ENCODE measurements at places on chromosomes 2 and 18. TPM values are rescaled to one million over a fixed set of nuclear protein-coding genes. Genes with fewer than 3 reads are reported as not detected.

- peaks cover 29% of the 10 kb centered on the region for H3K4me1 ChIP-seq
- H3K27ac ChIP-seq = no peak overlapping the region
- no peaks in the 10 kb centered on the region for H3K27me3 ChIP-seq
- no peak for DNase-seq
Observed at GRCh38 chr2:71496156-71496770, 42.9 kb downstream of the DYSF start.

- no peak overlapping the region for H3K27ac ChIP-seq
- H3K4me1 ChIP-seq = no peaks in the 10 kb centered on the region
- peaks cover 13% of the 10 kb centered on the region for H3K36me3 ChIP-seq
- no peaks in the 10 kb centered on the region for H3K27me3 ChIP-seq
Observed at GRCh38 chr2:161228511-161229240, 68.4 kb downstream of the TANK start.

- H3K4me3 ChIP-seq = no peak overlapping the region
- no peaks in the 10 kb centered on the region for H3K36me3 ChIP-seq
- no peak for DNase-seq
- no peak overlapping the region for H3K27ac ChIP-seq
- H3K27me3 ChIP-seq = no peaks in the 10 kb centered on the region
Observed at GRCh38 chr2:149622343-149622742, 34.8 kb upstream of the MMADHC start.

SCN7A gene
- total RNA-seq = 0.36 TPM

DNA sequence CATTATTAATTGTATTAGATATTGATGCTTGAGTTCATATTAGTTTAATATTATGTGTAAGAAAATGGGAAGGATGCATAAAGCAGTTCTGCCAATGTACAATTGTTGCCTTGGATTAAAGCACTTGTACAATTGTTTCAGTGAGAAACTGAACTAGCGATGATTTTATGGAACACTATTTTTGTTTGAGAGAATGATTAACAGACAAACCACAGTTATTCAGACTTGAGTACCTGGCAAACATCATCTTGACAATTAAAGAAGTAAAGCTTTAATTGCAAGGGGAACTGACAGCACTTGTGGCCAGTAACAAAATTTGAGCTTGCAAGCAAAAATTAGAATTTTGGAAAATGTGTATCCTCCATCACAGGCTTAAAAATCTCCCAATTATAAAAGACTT lies 214.3 kb downstream of the RIT2 start:
- no peaks in the 10 kb centered on the region for H3K4me1 ChIP-seq
- H3K4me3 ChIP-seq = no peak overlapping the region
- DNase-seq = no peak
- H3K27ac ChIP-seq = no peak overlapping the region
- no peaks in the 10 kb centered on the region for H3K36me3 ChIP-seq

CKAP2L gene
- total RNA-seq = 2.1 TPM

ZFP36L2 gene
- 49.5 TPM for total RNA-seq

IL36RN gene
- total RNA-seq = 0.14 TPM

DNA sequence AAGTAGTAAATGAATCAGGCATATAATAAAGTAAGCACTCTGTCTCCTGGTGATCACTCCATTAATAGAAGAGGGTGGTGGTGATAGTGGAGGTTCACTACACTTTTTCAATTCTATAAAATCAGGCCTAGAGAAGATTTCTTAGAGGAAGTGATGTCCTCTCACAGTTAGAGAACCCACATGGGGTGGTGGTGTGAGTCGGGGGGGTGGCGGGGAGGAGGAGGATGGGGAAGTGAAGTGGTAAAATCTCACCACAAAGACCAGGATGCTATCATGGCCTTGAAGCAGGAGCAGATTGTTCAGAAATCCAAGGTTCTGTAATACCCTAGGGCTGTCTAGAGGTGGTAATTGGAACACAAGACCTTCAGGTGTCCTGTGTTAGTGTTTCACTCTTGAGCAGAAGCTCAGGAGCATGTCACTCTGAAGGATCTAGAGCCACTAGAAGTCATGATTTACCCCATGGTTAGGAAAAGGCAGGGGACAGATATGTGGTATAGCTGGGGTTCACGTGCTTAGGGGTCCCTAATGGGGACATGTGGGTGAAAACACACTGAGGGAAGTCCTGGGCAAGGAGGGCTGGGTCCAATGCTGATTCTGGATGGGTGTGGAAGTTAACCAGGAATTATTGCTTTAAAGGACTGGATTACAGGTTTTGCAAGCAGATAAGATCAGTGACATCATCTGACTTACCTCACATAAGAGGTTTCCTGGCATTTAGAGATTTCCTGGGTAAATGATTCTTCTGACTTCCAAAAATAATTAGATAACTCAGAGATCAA lies 31.0 kb downstream of the RNF125 start:
- no peak overlapping the region for H3K4me3 ChIP-seq
- no peaks in the 10 kb centered on the region for H3K4me1 ChIP-seq

DNA sequence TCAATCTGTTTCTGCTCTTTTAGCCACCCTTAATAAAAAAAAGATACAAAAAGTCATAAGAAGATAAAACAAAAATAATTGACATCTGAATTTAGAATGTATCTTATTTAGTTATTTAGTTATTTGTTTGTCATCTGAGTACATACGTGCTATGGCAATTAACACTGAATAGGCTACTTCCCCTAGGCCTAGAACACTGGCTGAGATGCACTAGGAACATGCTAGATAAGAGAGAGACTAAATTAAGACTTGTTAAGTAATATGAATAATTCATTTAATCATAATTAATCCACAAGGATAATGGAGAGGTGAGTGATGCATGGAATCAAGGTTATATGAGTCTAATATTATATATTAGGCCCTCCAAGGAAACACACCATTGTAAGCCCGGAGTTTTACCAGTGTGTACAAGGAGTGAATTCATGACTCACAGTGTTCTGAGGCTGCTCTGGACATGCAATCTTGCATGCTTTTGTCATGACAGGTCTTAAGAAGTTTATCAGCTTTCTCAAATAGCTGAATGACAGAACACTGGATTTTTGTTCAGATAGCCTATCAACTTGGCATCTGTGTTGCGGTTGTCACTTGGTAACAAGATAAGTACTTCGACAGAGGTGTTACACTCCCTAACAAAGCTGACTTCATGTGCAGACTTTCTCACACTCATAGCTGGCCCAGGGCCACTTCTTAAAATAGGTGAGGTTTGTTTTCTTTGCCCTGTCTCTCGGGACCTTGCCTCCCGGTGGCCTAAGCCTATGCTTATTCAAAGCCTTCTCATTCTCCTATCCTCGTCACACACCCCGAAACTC lies 5.0 kb upstream of the SERPINB2 start:
- peak; percentile 95 for DNase-seq
- no peaks in the 10 kb centered on the region for H3K36me3 ChIP-seq
- H3K4me3 ChIP-seq = no peak overlapping the region
- H3K27me3 ChIP-seq = no peaks in the 10 kb centered on the region
- H3K27ac ChIP-seq = peak overlapping the region; percentile 66
- peaks cover 14% of the 10 kb centered on the region for H3K4me1 ChIP-seq

- H3K27ac ChIP-seq = no peak overlapping the region
- no peaks in the 10 kb centered on the region for H3K36me3 ChIP-seq
- H3K4me1 ChIP-seq = no peaks in the 10 kb centered on the region
- no peaks in the 10 kb centered on the region for H3K27me3 ChIP-seq
- H3K4me3 ChIP-seq = no peak overlapping the region
- no peak for DNase-seq
Observed at GRCh38 chr2:215910180-215910579, 103.2 kb downstream of the MREG start.

DNA sequence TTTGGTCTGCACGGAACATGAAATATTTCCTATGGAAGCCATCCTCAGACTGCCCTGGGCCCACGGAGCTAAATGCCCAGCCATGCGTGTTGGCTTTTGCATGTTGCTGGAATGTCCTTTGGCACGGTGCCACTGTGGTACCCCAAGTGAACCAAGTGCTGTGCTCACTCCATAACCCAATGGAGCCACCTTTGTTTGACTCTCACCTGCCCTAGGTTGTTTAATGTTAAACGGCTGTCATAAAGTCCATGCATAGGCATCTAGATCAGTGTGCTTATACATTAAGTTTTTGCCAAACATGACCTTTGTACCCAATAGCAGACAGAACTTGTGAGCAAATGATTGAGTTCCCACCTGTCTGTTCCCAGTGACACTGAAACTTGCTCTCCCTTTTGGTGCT lies 59.9 kb upstream of the TMEM87B start:
- no peaks in the 10 kb centered on the region for H3K4me1 ChIP-seq
- H3K36me3 ChIP-seq = no peaks in the 10 kb centered on the region
- no peaks in the 10 kb centered on the region for H3K27me3 ChIP-seq
- DNase-seq = no peak
- H3K27ac ChIP-seq = no peak overlapping the region

DNA sequence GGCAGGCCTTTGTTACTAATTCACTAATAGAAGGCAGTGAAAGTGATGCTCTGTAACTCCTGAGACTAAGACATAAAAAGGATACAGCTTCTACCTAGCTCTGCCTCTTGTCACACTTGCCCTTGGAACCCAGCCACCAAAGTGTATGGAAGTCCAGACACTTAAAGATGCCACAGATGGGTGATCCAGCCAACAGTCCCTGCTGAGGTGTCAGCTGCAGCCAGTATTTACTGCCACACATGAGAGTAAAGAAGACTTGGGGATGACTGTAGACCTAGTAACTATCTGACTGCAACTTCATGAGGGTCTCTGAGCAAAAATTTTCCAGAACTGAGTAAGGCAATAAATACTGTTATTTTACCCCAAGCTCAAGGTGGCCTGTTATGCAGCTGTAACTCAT lies 8.8 kb downstream of the IMMT start:
- H3K36me3 ChIP-seq = peaks cover 5% of the 10 kb centered on the region
- no peak overlapping the region for H3K4me3 ChIP-seq
- DNase-seq = no peak
- no peaks in the 10 kb centered on the region for H3K27me3 ChIP-seq

GRCh38 chr2:43139996-43140621 lies 86.3 kb downstream of the ZFP36L2 start:
- no peak overlapping the region for H3K4me3 ChIP-seq
- no peak for DNase-seq
- H3K27me3 ChIP-seq = no peaks in the 10 kb centered on the region
- H3K27ac ChIP-seq = no peak overlapping the region
- no peaks in the 10 kb centered on the region for H3K36me3 ChIP-seq
- H3K4me1 ChIP-seq = peaks cover 6% of the 10 kb centered on the region

VSNL1 gene
- total RNA-seq = 0.61 TPM

VIL1 gene
- total RNA-seq = not detected

SLC5A7 gene
- total RNA-seq = 0.05 TPM

AFTPH gene
- 15.7 TPM for total RNA-seq

- no peaks in the 10 kb centered on the region for H3K27me3 ChIP-seq
- H3K4me1 ChIP-seq = no peaks in the 10 kb centered on the region
- H3K27ac ChIP-seq = no peak overlapping the region
- no peak overlapping the region for H3K4me3 ChIP-seq
- no peak for DNase-seq
Observed at GRCh38 chr2:240289701-240290431, 145.6 kb upstream of the GPC1 start.

GRCh38 chr18:26621161-26622026 lies 73.0 kb upstream of the KCTD1 start:
- no peaks in the 10 kb centered on the region for H3K36me3 ChIP-seq
- H3K27me3 ChIP-seq = no peaks in the 10 kb centered on the region
- H3K4me1 ChIP-seq = peaks cover 5% of the 10 kb centered on the region
- no peak for DNase-seq

- no peaks in the 10 kb centered on the region for H3K27me3 ChIP-seq
- no peak overlapping the region for H3K27ac ChIP-seq
- DNase-seq = no peak
- H3K36me3 ChIP-seq = no peaks in the 10 kb centered on the region
Observed at GRCh38 chr2:233056961-233057605, 3.1 kb upstream of the INPP5D start.

DNA sequence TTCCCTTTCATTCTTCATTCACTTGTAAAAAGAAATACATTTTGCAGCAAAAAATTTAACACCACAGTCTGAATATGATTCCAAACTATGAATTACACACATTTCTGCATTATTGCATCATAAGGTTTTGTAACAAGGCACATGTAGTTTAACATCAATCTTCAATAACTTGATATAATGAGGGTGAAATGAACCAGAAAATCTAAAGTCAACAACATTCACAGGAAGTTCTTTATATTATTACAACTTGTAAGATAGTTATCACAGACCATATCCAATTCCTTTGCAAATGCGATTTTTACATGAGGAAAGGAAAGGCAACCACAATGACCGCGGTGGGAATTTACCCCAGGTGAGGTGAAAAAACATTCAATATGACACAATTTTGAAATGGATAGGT lies 213.3 kb downstream of the NAPG start:
- H3K4me3 ChIP-seq = no peak overlapping the region
- H3K27ac ChIP-seq = no peak overlapping the region
- H3K4me1 ChIP-seq = no peaks in the 10 kb centered on the region
- no peaks in the 10 kb centered on the region for H3K36me3 ChIP-seq
- DNase-seq = peak; percentile 48
